NCI-H1930 (cell line): ENCODE measurements at places on chromosomes 16 and 17.

- no peak for DNase-seq
Observed at GRCh38 chr17:78966910-78967600, 12.7 kb downstream of the LGALS3BP start.

DNA sequence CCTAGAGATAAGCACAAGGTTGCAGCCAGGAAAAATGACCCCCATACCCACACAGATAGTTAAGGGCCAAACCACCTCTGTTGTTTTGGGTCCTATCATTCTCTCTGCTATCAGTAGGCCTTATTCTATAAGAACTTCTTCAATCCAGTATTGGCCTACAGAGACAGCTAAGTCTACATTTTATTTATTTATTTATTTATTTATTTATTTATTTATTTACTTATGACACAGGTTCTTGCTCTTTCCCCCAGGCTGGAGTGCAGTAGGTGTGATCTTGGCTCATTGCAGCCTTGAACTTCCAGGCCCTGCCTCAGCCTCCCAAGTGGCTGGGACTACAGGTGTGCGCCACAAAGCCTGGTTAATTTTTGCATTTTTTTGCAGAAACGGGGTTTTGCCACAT is 7.5 kb upstream of the MAPT start:
- DNase-seq = no peak

DNA sequence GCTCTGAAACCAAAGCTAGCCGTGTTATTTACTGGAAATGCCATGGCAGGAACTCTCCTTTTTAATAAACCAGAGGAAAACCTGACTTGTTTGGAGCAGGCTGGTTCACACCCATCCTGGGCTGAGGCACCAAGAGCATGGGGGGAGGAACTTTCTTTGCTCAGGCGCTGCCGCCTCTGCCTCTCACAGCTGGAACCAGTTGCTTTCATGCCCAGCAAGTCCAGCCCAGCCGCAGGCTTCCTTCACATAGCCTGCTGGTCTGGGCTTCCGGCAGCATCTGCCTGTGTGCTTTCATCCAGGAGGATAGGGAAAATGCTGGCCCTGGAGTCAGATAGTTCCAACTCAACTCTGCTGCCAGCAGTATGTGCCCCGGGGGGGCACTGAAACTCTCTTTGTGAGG is 88.1 kb upstream of the ASIC2 start:
- no peak for DNase-seq

DNA sequence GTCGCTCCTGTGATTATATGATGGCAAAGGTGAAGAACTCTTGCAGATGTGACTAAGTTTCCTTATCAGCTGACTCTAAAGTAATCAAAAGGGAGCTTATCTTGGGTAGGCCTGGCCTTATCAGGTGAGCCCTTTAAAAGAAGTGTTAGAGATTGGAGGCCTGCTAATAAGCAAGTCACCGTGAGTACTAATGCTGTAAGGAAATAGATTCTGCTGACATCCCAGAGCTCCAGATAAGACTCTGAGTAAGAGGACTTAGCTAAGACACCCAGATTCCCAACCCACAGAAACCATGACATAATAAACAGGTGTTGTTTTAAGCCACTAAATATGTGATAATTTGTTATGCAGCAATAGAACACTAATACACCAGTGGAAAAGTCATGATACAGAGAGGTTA is 99.9 kb upstream of the FAM20A start:
- no peak for DNase-seq

GRCh38 chr17:10824874-10825273 is 13.0 kb downstream of the PIRT start:
- DNase-seq = no peak

- DNase-seq = no peak
Observed at GRCh38 chr17:31534223-31534888, 142.9 kb downstream of the RAB11FIP4 start.

GRCh38 chr16:76265434-76266045 is 11.7 kb upstream of the CNTNAP4 start:
- no peak for DNase-seq

GRCh38 chr17:31857920-31858641 is 963 bp downstream of the COPRS start:
- DNase-seq = no peak

GRCh38 chr17:76254275-76254674 is 10.9 kb upstream of the UBALD2 start:
- no peak for DNase-seq

- no peak for DNase-seq
Observed at GRCh38 chr16:65445313-65446260, 323.7 kb upstream of the CDH11 start.

GRCh38 chr16:30090610-30091331 is 953 bp downstream of the TBX6 start:
- DNase-seq = no peak

DNA sequence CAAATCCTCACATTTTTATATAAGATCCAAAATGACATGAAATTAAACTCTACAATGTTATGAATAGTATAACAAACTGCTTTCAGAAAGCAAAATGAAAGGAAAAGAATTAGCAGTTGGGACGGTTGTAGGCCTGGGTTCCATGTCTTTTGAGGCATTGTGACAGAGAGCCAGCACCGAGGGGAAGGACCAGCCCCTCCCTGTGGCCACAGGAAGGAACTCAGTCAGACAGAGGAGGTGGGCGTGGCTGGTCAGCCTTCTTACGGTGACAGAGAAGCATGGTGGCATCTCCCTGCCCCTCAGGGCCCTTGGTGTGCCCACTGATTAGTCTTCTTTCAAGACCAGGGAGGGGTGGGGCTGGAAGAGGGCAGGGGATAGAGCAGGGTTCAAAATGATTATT is 5.7 kb downstream of the ZNF319 start:
- peak; percentile 3 for DNase-seq

DNA sequence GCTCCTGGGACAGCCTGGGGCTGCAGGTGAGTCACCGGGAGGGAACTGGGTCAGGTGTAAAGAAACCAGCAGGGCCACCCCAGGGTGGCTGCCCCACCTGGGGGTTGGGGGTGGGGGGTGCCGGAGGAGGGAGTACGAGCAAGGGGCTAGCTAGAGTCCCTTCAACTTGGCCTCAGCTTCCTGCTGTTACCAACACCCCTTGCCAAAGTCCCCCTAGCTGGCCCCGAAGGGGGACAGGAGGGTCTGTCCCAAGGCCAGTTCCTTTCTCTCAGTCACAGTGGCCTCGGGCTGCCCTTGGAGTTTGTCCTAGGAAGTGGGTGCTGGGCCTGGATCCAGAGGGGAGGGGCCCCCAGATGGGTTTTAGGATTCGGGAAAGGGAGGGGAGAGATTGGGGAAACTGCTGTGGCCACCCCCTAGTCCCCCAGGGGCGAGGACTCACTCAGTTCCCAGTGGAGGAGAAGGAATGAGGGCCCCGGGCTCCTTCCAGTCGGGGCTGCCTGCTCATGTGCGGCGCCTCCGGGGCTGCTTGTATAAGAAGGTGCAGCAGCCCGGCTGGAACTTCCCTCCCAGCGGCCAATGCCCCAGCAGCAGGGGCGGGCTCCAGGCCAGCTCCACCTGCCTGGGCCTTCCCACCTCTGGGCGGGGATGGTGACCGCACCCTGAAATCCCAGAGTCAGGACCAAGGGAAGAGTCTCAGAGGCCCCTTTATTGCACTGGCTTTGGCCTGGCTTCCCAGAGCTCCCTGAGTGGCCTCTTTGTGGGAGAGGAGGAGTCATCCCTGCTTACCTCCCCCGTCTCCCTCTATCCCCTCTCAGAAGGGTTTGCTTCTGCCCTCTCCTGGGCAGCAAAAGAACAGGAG is 7.3 kb downstream of the ARHGAP27 start:
- no peak for DNase-seq

DNA sequence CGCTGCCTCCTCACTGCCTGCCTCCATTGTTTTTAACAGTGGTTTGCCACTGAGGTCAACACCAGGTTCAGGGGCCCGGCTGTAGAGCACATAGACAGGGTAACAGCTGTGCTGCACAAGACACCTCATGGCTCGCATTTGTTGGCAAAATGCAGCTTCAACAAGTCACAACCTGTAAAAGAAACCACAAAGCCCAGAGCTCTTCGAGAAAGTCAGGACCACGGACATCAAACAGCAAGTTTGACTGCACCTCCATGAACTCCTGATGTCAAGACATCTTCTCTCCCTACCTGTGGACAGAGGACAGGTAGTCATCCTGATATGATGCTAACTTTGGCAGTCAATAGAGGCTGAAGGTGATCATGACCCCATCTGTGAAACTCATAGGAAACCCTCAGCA is 142.4 kb upstream of the SOX9 start:
- DNase-seq = no peak
